ENCODE measurements at places on chromosomes 5 and 9.
A peak's percentile ranks its signal among the peaks of the same experiment; 100 is the strongest.

GRCh38 chr9:20518737-20519136 is 103.6 kb downstream of the MLLT3 start:
- no peak for DNase-seq

DNA sequence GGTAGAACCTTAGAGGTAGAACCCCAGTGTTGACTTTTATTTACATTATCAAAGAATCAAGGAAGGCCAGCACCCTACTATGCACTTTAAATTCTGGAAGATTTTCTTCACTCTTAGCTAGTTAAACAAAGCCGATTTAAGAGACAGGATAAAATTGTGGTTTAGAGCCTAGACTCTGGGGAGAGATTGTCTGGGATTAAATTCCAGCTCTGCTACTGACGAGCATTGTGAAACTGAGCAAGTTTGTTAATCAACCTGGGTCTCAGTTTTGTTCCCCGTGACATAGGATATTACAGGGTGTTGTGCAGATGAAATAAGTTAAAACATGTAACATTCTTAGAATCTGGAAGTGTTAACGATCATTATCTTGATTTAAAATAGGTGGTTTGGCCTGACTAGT is 83.5 kb downstream of the FEM1C start:
- DNase-seq, result peak; percentile 46

GRCh38 chr9:447230-448025 is 232.8 kb downstream of the DOCK8 start:
- peak; percentile 20 for DNase-seq

GRCh38 chr5:107867266-107867665 is 196.5 kb upstream of the EFNA5 start:
- DNase-seq, result peak; percentile 21

DNA sequence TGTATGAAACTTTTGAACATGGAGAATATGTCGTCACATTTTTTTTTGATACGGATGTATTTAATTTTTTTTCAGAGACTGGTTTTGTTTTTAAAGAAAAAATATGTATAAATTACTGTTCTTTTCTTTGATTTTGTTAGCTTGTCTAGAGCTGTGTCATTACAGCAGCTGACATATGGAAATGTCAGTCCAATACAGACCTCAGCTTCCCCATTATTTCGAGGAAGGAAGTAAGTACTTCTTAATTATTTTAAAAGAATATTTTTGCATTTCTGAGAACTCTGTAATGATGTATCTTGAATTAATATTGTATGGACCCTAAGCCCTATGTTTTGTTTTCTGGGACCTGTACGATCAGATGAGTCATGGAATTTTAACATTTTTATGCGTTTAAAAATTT is 7.6 kb downstream of the TENT2 start:
- DNase-seq, result no peak

Measured in fibroblast of upper back skin (primary cell).